ENCODE measurements at places on chromosomes 2 and 18.

- no peak for DNase-seq
Observed at GRCh38 chr2:34567128-34567527, 968.0 kb upstream of the FAM98A start.

DNA sequence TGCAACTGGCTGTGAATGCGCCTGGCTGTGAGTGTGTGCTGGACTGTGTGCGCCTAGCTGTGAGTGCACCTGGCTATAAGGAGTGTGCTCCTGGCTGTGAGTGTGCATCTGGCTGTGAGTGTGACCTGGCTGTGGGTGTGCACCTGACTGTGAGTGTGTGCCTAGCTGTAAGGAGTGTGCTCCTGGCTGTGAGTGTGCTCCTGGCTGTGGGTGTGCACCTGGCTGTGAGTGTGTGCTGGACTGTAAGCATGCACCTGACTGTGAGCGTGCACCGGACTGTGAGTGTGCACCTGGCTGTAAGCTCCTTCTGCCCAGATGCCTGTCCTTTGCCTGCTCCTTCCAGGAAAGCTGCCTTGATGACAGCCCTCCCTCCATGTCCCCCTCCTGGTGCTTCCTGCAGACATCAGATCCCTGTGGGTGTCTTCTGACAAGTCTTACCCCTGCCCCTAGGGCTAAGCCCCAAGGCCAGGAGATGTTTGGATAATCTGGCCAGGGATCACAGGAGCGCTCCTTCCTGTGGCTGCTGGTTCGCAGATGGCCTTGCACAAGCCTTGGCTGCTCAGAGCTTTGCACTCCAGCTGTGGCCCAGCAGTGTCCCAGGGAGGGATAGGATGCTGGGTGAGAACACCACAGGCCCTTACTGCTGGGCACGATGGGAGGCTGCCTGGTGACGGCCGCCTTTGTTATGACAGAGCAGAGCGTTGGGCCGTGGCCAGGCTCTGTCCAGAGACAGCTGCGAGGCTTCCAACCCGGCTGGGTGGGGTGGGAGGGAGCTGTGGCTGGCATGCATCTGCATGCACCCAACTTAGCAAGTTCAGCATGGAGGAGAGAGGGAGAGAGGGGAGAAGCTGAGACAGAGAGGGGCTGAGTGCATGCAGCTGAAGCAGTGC lies 89.9 kb downstream of the GLI2 start:
- DNase-seq, result no peak

- DNase-seq, result no peak
Observed at GRCh38 chr2:48529676-48530032, 300 bp upstream of the STON1 start.

DNA sequence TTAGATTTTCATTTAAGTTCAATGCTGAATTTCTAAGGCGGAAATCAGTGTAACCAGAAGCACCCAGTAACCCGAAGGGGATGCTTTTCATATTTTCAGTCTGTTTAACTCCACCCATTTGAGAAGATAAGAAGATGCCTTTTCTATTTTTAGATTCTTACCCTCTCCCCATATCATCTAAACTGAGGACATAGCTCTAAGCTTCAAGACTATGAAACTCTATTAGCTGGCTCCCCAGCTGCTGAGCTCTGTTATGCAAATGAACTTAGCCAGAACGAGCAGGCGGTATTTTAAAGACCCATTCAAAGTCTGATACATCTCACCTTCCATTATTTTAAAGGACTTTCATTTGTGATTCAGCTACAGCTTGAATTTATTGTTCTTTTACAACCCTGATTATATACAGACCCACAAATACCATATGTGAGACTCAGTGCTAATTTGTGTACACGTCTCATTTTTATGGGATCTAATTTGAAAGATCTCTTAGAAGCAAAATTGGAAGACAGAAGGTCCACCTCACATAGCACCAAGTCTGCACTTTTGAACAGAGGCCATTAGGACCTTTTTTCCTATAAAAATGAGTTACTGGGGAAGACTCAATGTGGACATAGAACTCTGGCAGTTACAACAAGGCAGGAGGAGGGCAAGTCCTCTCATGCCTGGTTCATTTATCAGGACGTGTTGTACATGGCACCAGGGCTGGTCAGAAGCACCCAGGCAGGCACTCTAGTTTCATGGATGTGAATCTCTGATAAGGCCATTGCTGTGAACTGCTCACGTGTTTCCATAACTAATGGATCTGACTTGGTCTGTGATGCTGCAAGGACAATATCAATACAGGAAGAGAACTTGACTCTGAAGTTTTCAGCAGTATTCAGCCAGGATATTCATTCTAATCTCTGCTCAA lies 16.3 kb downstream of the CDC42EP3 start:
- DNase-seq, result peak; percentile 65

GRCh38 chr2:215712219-215712868 lies 276.5 kb upstream of the FN1 start:
- no peak for DNase-seq

- DNase-seq, result peak; percentile 7
Observed at GRCh38 chr2:21123473-21124393, at the start of gene TDRD15. Gene TDRD15 (plus strand): TSS chr2:21123968. CDS start chr2:21137468, 13,500 bp downstream.

Data from hematopoietic multipotent progenitor cell treated with erythropoietin and hydrocortisone succinate and interleukin-3 and kit ligand, for 6 days (in vitro differentiated cells).